ENCODE measurements at places on chromosomes 6 and 20.

DNA sequence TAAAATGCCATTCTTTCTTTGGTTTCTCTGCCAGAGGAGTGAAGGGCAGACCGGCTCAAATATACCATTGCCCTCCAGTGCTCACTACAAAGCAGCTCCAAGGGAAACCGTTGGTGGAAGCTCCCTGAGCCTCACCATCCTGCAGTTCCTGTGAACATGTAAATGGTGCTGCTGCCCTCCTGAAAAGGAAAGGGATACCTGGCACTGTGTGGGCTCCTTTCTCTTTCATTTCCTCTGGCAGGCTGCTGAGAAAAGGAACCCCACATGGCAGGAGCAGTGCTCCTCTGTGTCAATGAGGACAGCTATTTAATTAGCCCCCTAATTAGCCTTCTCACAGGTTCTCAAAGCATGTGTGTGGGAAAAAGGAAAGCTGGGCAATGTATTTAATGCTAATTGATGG lies 142.5 kb downstream of the KLHL32 start:
- DNase-seq: no peak

- DNase-seq: no peak
Observed at GRCh38 chr20:47224300-47224791, 132.2 kb downstream of the ZMYND8 start.

DNA sequence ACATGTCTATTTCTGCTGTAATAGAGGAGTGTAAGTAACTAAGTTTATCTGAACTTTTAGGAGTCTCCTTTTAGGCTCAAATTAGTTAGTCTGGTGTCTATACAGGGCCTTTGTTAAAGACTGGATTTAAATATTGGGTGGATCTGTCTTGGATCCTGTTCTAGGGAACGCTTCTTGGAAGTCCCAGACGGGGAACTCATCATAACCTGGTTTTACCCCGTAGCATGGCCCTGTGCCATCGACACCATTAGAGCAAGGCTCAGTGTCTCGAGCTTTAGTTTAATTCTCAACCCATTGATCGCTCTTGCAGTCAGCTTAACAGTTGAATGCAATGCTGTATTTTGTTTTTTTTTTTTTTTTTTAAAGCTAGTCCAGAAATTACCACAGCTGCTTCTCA lies 89.9 kb downstream of the CARMIL1 start:
- no peak for DNase-seq

- DNase-seq: no peak
Observed at GRCh38 chr6:4567141-4567540, 209.1 kb upstream of the CDYL start.

GRCh38 chr6:78670156-78670555 lies 197.2 kb upstream of the IRAK1BP1 start:
- no peak for DNase-seq

DNA sequence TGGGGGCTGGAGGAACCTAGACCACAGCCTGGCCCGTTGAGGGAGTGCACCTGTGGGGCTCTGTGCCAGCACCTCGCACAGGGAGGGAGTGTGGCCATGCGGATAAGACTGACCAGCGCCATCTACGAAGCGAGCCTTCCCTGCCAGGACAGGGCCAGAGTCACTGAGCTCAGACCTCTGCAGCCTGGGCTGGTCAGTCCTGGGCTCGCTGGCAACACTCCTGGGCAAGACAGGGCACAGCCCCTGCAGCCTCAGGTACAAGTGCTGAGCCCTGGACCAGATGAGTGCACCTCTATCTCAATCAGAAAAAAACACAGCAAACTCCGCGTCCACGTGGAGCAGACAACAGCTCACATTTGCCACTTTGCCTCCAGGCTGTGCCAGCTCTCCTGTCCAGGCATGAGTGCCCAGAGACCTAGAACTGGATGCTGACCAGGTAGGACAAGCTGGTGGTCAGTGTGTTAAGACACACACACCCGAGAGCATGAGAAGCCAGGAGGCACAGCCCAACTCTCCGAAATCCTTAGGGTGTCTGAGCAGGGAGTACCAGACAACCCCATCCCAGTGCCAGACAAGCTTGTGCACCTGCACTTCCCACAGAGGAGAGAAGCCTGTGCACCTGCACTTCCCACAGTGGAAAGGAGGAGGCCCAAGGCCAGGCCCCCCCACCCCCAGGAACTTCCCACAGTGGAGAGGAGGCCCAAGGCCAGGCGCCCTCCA lies 4.9 kb downstream of the ARFRP1 start:
- no peak for DNase-seq

- DNase-seq: no peak
Observed at GRCh38 chr6:19231878-19232561, 605.1 kb upstream of the ID4 start.

- DNase-seq: no peak
Observed at GRCh38 chr6:125066964-125067363, 86.6 kb upstream of the TPD52L1 start.

DNA sequence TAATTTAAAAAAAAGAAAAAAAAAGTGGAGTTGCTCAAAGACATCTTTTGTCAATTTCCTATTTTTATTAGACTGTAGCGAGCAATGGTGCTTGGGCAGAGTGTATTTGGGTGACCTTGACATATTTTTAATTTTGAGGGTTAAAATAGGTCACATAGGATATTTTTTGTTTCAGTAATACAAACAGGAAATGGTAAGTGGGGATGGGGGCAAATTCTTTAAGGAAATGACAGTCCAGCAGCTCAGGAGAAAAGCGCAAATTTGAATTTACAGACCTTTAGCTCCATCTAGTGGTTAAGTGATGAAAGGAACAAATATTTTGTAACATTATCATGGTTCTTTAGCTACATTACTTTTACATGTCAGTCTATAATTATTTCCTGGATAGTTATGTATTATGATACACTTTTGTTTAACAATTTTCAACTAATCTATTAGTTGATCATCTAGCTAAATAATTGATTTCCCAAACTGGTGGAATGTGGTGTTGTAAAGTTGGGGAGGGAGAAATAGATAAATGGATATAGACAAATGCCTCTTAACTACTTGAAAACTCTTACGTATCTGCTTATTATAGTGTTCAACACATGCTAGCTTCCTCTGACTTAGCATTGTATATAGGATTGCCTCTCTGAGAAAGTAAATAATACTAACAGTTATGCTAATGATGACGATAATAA lies 10.0 kb downstream of the CITED2 start:
- DNase-seq: no peak

DNA sequence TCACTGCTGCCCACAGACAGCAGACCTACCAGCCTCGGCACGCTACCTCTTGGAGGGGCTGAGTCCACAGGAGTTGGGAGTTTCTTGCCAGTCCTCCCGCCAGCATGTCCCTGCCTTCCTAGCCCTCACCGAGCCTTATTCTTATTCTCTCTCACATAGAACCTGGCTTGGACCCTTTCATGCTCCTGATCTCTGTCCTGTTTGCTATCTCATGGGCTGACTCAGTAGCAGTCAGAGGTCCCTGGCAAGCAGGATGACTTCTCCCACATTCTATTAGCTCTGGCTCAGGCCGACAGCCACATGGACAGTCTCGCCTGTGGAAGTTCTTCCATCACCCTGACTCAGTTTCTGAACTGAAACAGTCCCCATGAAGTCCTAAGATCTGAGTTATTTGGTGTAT lies 313.2 kb upstream of the RNF24 start:
- no peak for DNase-seq

DNA sequence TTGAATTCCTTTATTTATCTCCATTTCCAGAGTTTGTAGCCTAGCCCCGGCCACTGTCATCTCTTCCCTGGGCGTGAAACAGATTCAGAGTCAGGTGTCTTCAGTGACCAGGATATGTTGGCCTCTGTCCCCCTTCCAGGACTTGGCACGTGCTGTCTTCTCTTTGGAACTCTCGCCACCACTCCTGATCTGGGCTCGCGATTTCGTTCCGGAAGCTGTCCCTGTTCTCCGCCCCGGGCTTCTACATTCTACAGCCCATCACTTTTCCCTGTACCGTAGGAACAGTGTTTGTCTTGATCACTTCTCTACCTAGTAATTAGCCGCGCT lies 739 bp downstream of the GSS start:
- DNase-seq: no peak

GRCh38 chr6:142433419-142433818 lies 131.6 kb downstream of the ADGRG6 start:
- DNase-seq: no peak

DNA sequence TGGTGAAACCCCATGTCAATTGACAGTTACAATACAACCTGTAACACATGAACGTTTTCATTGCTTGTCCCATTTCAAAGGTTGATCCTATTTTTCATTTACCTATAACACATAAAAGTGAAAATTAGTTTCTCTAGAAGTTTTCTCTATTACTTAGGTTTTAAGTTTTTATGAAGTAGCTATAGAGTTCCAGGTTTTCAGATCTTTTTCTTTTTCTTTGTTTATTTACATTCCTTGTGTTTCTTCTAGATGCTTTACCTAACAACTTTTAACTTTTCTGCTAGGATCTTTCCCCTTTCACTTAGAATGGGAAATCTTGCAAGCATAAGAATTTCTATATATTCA lies 232.6 kb downstream of the PLCB1 start:
- DNase-seq: no peak

GRCh38 chr6:83442752-83443151 lies 11.9 kb upstream of the ME1 start:
- DNase-seq: no peak

DNA sequence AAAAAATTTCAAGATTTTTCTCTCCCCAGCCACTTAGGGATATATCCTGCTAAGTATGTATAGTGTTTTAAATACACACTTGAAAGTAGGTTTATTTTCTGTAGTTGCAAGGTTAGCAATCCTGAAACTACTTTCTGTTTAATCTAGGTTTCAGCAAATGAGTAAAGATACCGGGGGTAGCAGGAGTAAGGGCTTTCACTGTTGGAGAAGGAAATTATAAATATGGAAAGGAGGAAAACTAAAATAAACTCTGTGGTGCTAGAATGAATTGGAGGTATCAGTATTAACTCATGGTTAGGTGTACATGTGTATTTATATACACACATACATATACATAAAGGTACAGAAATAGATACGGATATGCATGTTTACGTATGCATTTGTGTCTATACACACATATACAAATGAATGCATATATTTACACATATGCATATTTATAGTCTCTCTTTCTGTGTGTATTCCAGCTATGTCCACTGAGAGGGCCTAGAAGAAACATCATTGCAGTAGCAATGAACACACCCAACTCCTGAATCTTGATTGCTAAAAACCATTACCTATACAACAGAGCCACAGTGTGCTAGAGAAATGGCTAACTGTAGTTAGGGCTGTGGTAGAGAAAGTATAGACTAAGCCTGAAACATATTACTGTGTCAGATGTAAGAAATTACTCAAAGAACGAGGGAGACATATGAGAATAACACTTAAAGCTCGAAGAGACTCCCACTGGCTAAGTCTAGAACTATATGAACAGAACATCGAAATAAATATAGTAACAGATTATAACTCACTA lies 95.9 kb upstream of the EMILIN3 start:
- no peak for DNase-seq

DNA sequence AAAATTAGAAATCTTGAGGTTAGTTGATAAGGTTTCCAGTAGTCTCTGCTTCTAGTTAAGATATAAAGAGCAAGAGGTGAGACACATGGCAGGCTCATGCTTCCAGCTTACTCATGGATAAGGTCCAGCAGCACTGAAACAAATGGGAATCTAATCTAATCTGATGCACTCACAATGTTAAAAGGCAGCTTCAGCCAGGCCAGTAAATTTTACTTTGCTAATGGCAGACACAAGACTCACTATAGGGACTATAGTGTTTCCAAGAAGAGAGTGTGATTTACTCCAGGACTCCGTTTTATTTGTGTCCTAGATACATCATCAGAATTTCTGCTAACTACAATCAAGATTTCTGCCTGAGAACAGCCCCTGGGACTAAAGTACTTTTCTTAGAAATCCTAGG lies 324.8 kb downstream of the SMOC2 start:
- no peak for DNase-seq

- DNase-seq: no peak
Observed at GRCh38 chr20:53165452-53165851, 193.3 kb downstream of the TSHZ2 start.

GRCh38 chr6:85124472-85125354 lies 325.2 kb upstream of the NT5E start:
- no peak for DNase-seq

Measured in effector CD8-positive, alpha-beta T cell (primary cell).